ENCODE measurements at places on chromosomes 2 and 18.

DNA sequence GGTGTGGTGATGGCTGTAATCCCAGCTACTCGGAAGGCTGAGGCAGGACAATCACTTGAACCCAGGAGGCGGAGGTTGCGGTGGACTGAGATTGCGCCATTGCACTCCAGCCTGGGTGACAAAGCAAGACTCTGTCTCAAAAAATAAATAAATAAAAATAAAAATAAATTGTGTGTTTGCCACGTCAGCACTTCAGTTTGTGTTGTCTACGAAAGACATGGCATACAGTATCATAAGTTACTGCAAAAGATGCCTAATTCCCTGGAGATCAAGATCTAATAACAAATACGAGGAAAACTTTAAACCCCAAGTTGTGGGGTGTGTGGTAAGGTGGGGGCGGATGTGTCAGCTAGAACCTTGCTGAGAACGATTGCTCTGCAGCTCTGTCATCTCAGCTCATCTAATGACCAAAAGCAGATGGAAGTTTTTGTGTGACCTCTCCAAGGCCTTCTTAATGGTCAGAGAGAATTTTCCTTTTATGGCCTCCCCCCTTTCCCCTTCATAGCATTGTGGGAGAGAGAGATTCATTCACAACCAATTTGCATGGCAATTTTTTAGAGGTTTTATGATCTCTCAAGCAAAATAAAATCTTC lies 11.3 kb downstream of the NPAS2 start:
- DNase-seq, result no peak

GRCh38 chr2:226310146-226310545 lies 489.5 kb downstream of the IRS1 start:
- no peak for DNase-seq

- no peak for DNase-seq
These were observed 81.7 kb downstream of the MGAT5 start for GRCh38 chr2:134335601-134336000.

GRCh38 chr2:181190711-181191110 lies 210.3 kb downstream of the UBE2E3 start:
- no peak for DNase-seq
